ENCODE measurements at places on chromosomes 16 and 17.

DNA sequence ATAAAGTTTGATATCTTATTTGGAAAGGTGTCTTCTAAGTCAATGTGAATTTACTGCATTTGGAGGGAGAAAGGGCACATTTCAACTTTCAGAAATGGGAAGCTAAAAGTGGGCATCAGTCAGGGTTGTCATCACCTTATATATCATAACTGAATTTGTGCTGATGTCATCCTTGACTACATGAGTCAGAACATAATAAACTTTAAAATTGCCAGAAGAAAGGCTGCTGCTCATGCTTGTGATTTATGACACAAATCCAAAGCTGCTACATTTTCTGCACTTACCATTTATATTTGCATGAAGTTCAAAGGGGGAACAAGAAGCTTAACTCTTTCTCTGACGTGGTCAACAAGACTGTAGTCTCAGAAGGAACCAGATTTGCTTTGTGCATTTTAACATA, 196.6 kb downstream of the UTP18 start:
- DNase-seq = no peak

DNA sequence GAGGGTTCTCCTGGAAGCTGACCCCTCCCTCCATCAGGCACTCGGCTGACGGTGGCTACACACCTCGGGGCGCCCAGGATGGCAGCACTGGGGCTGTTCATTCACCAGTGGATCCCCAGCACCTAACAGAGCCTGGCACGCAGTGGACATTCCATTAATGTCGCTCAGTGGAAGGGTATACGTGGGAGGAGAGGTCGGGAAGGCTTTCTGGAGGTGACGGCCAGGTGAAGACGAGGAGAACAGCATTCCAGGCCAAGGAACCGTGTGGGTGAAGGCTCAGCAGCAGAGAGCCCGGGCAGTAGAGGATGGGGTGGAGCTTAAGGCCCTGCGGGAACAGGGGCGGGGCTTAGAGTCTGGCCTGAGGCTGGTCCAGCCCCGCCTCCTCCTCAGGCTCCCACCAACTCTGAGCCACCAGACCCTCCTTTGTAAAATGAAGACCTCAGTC, 2.5 kb upstream of the HS3ST6 start:
- DNase-seq = no peak

DNA sequence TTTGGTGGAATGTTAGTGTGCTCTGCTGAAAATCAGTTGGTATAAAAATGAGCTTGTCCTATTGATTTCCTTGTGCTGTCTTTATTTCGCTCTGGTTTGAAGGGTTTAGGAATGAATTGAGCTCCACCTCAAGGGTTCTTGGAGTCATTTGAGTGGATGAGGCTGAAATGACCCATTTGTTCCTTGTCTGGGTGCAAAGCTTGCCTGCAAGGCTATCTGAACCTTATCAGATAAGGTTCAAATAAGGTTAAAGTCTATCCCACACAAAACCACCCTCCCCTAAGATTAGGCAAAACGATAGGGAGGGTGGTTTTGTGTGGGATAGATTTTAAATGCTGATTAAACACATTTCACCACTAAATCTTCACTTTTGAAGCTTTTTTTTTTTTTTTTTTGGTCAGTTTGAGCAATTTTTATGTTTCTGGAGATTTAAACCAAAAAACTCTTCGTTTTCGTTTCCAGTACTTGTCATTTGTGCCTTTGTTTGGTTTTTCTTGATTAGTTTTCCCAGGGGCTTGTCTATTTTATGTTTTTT, 62.7 kb downstream of the ARHGAP44 start:
- no peak for DNase-seq

DNA sequence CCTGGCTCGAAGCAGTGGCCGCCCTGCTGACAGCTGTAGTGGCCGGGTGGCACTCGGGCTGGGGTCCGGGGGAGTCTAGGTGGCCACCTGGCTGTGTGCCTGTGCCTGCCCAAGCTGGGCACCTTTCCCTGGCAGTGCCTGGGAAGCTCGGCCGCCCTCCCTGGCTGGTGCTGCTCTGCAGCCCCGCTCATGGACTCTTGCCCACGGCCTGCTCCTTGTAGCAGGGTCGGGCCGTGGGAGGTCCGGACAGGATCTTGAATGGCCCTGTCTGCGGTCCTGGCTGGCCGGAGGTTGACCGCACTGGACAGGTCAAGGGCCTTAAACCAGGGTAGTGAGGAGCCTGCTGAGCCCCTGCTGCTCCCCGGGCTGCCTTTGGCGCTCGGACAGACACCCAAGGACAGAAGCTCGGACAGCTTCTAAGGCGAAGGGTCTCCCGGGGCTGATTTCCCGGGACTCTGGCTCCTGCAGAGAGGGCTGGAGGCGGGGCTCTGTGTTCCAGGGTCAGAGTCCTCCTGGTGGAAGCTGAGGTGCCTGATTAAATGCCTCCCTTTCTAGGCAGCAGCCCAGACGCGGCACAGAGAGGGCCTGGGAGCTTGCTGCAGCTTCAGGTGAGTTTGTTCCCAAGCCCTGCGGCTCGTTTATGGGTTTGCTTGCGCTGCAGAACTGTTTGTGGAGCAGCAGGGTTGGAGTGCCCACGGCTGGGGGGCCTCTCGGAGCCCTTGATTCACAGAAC, 6.0 kb downstream of the CAPN15 start:
- peak; percentile 77 for DNase-seq

DNA sequence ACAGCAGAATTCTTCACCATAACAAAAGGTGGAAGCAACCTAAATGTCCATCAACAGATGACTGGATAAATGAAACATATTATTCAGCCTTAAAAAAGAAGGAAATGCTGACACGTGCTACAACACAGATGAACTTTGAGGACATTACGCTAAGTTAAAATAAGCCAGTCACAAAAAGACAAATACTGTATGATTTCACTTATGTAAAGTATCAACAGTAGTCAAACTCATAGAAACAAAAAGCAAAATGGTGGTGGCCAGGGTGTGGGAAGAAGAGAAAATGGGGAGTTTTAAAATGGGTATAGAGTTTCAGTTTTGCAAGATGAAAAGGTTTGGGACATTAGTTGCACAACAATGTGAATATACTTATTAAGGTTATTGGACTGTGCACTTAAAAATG, 49.8 kb upstream of the MTMR4 start:
- DNase-seq = no peak

- no peak for DNase-seq
These were observed 14.1 kb upstream of the MAPK3 start for GRCh38 chr16:30136971-30137605.

- no peak for DNase-seq
These were observed 28.1 kb upstream of the KRT17 start for GRCh38 chr17:41652461-41652970.

DNA sequence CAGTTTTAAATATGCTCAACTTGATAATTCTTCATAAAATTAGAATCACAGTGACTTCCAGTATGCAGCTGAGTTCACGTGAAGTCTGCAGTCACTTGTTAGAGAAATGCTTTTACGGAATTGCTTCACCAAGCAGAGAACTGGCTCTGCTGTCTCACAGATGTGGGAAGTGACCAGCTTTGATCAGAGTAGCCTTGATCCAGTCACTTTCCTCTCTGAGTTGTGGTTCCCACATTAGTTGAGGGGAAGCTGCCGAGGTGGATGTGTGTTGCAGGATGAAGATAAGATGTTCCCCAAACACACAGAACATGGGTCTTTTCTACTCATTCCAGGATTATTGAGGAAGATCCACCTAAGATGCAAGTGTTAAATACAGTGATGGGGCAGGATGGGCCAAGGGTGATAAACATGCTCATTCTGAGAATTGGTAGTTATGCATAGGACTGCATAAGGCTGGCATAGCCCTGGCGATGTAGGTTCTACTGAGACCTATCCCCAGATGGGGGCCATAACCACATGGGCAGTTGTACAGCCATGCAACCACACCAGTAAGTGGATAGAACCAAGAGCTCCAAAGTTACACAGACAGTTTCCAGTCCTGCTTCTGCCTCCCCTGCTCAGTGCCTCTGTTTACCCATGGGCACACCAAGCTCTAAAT, 168.9 kb upstream of the MAF start:
- no peak for DNase-seq

- DNase-seq = no peak
These were observed 103.0 kb downstream of the ZFHX3 start for GRCh38 chr16:72944757-72945485.

- no peak for DNase-seq
These were observed 665.2 kb downstream of the TOX3 start for GRCh38 chr16:51881731-51882130.
